ENCODE measurements at places on chromosomes 6 and 20.

DNA sequence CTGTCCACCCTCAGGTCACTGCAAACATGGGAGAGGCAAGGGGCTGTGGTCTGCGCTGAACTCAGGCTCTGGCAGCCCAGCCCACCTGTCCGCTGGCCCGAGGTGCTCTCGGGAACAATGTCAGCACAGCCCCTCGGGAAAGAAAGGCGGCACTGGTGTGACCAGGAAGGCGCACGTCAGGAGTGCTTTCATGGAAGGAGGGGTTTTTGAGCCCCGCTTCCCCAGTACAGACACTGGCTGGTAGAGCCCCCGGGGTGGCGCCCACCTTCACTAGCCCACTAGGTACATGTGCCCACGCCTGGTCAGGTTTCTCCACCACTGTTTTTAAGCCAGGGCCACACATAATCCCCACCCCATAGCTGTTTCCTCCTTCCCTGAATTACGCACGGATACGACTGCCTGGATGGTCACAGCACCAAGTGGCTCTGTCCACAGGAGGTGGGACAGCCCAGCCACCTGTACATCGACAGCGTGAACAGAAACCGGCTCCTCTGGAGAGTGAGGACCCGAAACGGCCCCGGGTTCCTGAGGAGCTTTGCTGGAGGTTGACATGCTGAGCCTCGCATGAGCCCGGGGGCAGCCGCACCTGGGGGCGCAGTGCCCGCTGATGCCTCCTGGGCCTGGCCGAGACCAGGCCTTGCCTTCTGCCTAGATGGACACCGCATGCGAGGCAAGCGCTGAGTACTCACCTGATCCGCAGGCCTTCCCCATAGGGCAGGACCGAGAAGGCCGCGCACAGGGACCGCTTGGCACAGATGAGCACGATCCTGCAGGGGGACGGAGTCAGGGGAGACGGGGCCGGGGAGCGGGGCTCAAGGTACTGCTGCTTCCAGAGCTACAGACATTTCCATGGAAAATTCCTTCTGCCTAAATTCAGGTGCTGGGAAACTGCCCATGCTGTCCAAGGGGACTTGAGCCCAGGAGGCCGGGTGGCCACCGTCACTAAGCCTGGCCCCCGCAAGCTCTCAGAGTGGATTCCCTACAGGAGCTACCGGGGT is 7.6 kb downstream of the RPS21 start:
- no peak for DNase-seq

- DNase-seq, result no peak
These were observed 27.8 kb upstream of the TCFL5 start for GRCh38 chr20:62889411-62889810.

GRCh38 chr6:158916617-158917016 is 83.4 kb downstream of the RSPH3 start:
- DNase-seq, result no peak

DNA sequence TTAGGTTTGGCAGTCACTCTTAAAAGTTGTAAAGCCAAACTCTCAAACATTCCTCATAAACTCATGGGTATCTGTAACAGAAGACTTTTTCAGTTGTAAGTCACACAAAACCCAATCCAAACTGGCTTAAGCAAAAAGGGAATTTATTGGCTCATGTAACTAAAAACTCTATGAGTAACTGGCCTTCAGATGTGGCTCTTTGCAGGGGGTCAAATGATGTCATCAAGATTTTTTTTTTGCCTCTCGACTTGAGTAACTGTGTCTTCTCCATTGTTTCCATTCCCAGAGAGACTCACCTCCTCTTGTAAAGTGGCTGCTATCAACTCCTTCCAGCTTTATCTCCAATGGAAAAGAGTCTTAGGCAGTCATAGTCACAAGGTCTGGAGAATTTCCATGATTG is 645.0 kb downstream of the DHX35 start:
- DNase-seq, result no peak

- DNase-seq, result no peak
These were observed 4.3 kb downstream of the VAPB start for GRCh38 chr20:58393299-58393698.

GRCh38 chr6:125906158-125906998 is 50.2 kb upstream of the HINT3 start:
- no peak for DNase-seq

GRCh38 chr6:52990342-52990741 is 4.7 kb downstream of the GSTA4 start:
- DNase-seq, result no peak

DNA sequence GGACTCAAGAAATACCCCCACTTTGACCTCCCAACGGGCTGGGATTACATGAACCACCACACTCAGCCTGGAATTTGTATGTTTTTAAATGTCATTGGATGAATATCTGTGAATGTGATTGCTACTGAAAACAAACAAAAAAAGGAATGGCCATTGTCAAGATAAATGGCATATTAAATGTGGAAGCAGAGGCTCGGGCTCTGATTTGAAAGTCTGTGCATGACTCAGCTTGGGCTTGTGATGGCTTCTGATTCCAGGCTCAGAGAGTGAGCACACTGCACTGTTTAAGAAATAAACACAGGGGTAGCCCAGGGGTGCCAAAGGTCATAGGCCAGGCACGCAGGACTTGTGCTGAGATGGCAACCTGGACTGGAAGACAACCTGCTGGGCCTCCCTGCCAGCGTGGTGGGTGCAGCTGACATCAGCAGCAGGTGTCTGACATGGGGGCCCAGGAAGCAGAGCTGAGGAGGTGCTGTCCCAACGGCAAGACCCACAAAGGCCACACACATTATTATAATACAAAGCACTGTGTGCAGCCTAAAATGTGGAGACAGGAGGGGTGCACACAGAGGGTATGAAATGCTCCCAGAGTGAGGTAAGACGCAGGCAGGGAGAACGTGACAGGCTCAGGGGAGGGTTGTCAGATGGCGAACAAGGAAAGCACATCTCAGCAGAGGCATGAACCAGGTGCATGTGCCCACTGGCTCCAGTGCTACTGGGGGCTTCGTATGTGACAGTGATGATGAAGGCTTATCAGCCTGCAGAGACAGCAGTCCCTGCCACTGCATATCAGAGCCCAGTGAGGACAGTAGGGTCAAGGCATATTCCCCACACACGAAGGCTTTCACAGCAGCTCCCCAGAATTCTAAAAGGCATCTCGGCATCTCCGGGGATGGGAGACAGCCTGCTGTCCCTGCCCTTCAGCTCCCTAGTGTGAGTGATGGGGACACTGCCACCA is 169.4 kb downstream of the SYNDIG1 start:
- no peak for DNase-seq

DNA sequence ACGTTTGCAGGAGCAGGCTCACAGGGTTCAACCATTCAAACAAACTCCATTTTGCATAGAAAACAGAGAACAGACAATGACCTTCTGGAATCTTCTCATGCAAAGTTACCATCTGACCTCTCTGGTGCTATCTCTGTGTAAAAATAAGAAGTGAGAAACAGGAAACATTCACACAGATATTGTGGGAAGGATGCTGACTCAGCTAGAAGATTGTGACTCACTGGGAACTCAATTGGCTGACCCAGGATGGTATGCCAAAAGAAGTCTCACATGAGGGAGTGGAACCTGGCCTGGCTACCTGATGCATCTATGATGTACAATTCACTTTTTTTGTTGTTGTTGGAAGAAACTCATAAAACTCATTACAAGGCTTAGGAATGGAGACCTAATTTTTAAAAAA is 61.1 kb upstream of the TBX18 start:
- DNase-seq, result no peak

- DNase-seq, result no peak
These were observed 71.8 kb upstream of the PHACTR2 start for GRCh38 chr6:143605906-143606521.

DNA sequence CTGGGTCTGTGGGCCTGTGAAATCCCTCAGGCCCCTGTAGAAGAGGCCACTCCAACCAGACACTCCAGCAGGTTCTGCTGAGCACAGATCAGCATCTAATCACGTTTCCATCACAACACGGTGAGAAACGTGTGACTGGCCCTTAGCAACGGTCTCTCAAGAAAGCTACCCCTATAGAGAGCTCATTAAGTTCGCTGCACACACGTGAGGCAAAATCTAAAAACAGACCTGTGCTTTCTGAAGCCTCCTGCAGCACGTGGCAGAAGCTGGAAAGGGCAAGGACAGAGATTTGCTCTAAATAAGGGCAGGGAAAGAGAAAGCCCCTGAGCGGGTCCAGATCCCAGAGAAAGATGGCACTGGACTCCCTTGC is 56.5 kb downstream of the GPR6 start:
- no peak for DNase-seq

Data from stimulated activated CD4-positive, alpha-beta T cell treated with anti-CD3 and anti-CD28 coated beads, TNF-alpha, amount 100 ng/mL, for 4 hours (primary cell).